ENCODE measurements at places on chromosomes 7 and 10.

DNA sequence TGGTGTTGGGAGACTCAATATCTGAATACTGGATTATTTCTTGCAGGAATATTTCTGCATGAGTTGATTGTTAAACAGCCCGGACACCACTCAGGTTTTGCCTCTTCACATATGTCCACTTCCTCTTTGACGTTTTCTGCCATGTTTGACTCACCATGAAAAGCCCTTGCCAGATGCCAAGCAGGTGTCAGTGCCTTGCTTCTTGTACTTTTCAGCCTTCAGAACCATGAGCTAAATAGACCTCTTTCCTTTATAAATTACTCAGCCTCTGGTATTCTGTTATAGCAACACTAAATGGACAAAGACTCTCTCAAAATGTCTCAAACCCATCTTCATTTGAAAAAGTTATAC lies 24.7 kb upstream of the MACC1 start:
- DNase-seq: no peak

DNA sequence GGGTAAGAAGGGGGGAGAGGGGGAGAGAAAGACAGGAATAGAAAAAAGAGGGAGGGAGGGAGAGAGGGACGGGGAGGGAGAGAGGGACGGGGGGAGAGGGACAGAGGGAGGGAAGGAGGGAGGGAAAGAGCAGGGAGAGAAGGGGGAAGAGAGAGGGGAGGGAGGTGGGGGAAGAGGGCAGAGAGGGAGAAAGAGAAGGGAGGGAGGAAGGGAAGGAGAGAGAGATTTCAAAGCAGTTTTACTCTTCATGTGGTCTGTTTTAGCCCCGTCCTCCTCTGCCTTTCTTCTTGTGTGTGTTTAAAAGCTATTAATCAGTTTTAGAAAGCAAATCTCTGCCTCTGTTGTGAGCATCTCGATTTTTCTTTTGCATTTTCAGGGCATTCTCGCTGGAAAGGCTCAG lies 237.0 kb downstream of the WDR37 start:
- no peak for DNase-seq

DNA sequence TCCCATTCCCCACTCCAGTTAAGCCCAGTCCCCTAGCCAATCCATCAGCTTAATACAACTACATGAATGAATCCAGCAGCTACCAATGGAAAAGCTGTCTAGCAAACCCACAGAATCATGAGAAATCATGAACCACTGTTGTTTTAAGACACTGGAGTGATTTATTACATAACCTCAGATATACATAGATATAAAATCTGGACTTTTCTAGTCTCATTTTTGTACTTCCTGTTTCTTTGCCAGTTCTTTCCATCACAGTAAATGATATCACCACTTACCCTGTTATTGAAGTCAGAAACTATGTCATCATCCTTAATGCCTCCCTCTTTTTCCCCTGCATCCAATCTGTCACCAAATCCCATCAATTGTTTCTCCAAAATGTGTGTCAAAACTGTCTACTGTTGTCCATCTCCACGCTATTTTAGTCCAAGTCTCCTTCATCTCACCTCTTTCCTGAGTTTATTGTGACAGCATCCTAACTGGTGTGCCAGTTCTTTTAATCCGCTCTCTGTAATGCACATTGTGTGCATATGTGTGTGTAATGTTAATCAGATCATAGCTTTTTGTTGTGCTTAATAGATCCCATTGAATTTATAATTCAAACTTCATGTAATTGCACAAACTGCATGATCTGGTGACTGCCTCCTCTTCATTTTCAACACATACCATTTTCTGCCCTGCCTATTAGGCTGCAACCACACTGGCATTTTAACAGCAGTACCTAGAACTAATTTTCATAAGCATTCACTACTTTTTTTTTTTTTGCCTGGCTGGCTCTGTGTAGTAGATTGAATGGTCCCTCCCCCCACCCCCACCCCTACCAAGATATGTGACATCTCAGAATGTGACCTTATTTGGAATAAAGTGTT lies 56.0 kb downstream of the MKLN1 start:
- DNase-seq: no peak

GRCh38 chr7:136275794-136276193 lies 298.6 kb upstream of the MTPN start:
- DNase-seq: no peak

DNA sequence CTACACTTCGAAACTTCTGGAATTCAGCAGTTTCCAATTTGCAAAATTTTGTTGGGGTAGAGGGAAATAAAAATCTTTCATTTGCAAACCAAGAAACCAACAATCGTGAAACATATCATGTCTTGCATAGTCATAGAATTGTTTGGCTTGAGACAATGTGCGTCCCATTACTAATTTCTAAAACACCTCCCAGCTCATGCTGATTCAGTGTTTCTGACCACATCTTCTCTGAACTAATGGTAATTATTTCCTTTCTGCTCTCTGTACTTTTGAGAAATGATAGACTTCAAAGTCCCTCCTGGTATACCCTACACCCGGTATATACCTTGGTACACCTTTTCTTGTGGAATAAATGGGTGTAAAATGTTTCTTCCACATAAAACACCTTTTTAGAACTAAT lies 41.8 kb upstream of the TSPAN13 start:
- DNase-seq: no peak

DNA sequence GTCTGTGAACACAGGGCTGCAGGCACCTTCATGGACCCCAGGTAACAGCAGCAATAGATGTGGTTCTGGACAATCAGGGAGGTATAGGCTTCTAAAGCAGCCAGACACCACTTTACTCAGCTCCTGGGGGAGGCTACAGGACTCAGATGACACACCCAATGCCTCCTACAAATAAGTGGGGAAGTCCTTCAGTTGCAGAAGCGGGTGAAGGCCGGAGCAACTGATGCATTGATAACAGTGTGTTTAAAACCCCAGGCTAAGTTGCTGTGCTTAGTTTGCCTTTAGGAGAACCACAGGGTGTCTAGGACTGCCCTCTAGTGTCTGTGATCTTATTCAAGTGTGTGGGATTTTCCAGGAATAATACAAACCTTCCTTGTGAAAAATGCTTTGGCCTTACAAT lies 5.9 kb upstream of the ITGA8 start:
- peak; percentile 34 for DNase-seq

- DNase-seq: no peak
Observed at GRCh38 chr10:46553238-46554049, 3.0 kb downstream of the GPRIN2 start.

DNA sequence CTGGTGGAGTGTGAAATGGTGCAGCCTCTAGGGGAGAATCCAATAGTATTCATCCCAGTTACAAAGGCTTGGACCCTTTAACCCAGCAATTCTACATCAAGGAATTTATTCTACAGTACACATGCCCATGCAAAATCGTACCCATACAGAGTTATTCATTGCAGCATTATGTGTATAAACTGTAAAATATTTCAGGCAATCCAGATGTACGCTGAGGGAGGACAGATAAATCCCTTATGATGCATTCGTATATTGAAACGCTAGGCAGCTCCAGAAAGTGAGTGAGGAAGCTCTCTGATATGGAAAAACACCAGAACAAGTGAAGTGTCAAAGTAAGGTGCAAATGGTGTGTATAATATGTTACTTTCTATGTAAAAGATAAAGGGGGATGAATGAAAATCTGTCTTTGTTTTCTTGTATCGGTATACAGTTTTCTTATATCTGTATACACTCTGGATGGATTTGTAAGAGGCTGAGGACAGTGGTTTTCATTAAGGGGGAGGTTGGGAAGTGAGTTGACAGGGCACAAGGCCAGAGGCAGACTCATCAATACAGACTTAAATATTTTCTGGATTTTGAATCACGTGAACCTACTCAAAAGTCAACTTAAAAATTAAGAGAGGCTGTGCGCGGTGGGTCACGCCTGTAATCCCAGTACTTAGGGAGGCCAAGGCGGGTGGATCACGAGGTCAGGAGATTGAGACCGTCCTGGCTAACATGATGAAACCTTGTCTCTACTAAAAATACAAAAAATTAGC lies 17.1 kb downstream of the VWA2 start:
- no peak for DNase-seq

DNA sequence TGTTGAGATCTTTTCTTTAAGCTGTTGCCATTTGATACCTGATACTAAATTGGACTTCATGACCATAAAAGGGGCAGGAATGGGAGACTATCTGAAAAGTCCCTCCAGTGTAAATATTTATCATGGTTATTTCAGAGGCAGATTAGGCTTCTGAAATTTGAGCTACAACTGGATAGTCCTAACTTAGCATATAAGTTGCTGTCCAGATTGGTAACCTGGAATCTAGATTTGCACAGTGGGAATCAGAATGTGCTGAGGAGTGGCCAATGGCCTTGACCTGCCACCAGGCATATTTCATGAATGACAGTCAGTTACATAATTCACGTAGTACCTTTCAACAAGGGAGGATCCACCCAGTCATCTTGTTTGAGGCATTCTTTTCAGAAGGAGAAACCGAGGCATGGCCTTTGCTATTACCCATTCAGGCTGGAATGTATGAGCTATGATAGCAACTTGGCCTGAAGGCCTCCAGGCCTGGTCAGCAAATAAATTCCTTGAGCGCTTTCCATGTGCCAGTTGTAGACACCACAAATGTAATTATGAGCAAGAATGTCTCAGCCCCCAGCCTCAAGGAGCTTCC lies 80.0 kb downstream of the EEPD1 start:
- no peak for DNase-seq

- DNase-seq: no peak
Observed at GRCh38 chr10:15606377-15606776, 113.3 kb downstream of the ITGA8 start.

DNA sequence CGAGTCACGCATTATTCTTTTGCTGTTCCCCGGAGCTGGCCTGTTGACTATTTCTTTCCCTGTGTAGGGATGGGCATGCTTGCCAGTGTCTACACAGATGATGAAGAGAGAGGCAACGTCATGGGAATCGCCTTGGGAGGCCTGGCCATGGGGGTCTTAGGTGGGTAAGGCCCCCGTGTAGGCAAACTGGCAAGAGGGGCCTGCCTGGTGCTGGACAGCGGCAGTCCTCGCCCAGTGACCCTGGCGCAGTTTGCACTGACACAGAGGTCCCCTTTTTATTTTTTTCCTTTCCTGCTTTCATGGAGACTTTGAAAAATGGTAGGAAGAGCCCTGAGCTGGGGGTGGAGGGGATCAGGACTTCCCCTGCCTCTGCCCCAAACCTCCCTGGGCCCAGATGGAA lies 13.4 kb downstream of the SLC18A2 start:
- no peak for DNase-seq

DNA sequence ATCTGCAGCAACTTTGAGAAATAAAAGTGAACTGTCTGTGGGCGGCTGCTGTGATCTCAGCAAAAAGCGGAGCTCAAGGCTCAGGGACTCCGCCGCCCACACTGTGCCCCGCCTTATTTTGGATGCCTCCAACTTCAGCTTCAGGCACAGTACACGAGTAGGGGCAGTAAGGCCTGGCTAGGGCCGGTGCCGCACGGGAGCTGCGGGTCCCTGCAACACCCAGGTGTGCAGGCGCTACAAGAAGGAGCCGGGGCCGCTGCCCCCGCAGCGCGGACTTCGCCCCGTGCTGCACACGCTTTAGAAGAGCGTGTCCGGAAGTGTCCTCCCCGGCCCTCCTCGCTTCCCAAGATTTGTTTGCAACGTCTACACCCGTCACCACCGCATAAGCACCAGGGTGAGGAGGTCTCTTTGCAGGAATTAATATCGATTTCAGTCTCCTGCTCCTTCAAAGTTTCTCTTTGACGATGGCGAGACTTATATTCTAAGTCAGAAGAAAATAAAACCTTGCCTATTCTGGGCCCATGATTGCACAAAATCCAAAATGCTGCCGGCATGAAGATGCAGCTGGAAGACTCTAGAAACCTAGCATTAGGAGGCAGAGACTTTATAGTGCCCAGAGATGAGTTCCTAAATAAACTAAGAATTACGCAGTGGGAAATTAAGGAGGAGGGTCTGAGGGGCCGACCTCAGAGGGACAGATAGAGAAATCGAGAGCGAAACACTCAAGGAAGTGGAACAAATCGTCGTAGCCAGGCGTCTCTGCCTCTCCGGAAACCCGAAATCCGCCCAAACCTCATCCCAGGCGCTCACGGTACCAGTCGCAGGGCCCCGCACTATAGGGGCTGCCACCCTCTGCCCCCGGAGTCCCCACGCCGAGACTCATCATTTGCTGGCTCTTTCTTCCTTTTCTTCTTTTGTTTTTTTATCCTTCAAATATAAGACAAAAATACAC lies 6.4 kb downstream of the VAX1 start:
- DNase-seq: no peak

DNA sequence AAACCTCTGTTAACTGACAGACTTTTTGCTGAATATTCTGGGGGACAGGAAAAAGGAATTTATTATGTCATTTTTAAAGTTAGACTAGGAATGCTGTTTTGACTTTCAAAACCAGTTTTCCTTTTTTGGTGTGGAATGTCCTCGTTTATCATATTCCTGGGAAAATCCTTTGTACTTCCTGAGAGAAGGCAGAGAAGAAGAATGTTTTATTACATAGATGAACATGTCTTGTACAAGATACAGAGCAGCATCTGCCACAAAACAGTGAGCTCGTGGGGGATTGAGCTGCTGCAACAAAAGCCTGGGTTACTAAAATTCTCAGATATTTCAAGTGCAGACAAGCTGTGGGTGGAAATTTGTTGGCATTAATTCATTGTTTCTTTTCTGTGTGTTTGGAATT lies 20.2 kb downstream of the MCU start:
- DNase-seq: no peak

GRCh38 chr10:17616403-17617030 lies 657 bp downstream of the HACD1 start:
- peak; percentile 55 for DNase-seq

DNA sequence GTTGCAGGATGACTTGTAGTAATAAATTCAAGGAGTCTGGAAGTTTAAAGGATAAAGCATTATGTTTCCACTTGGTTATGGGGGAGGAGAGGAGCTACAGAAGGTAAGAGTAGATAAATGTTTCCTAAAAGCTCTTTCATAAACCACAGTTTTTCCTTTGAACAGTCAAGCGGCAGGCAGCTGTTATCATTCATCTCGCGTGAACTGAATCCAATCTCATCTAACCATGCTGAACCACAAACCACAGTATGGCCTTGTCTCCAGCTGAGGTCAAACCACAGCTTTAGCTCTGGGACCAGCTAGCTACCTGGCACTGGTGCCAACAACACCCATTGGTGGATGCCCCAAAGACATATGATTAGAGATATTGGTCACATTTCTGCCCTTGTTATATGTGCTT lies 63.3 kb downstream of the NOC3L start:
- no peak for DNase-seq
